HCT116 (cell line): ENCODE measurements at places on chromosomes 3 and 15. TPM values are rescaled to one million over a fixed set of nuclear protein-coding genes. Genes with fewer than 3 reads are reported as not detected.

- H3K4me1 ChIP-seq, result no peaks in the 10 kb centered on the region
- H3K4me3 ChIP-seq, result no peak overlapping the region
- no peak for DNase-seq
- H3K27ac ChIP-seq, result no peak overlapping the region
- peaks cover 12% of the 10 kb centered on the region; the same call in 1 of the 2 replicates for H3K27me3 ChIP-seq
These were observed 517.4 kb upstream of the GOLIM4 start for GRCh38 chr3:168613151-168613550.

- no peaks in the 10 kb centered on the region for H3K36me3 ChIP-seq
- H3K27me3 ChIP-seq, result peaks cover 30% of the 10 kb centered on the region
- no peak overlapping the region for H3K4me3 ChIP-seq
- DNase-seq, result no peak
- no peaks in the 10 kb centered on the region for H3K4me1 ChIP-seq
These were observed 220.8 kb downstream of the MTHFS start for GRCh38 chr15:79675982-79676381.

- peak; percentile 29 for DNase-seq
- H3K27me3 ChIP-seq, result no peaks in the 10 kb centered on the region
- peak overlapping the region; percentile 42 for H3K4me3 ChIP-seq
- no peaks in the 10 kb centered on the region for H3K36me3 ChIP-seq
These were observed 44.0 kb upstream of the MANF start for GRCh38 chr3:51340989-51341636.

- no peak overlapping the region for H3K27ac ChIP-seq
- H3K36me3 ChIP-seq, result no peaks in the 10 kb centered on the region
- DNase-seq, result no peak
- H3K4me3 ChIP-seq, result no peak overlapping the region
- H3K4me1 ChIP-seq, result no peaks in the 10 kb centered on the region
- H3K27me3 ChIP-seq, result peaks cover 7% of the 10 kb centered on the region; the same call in 1 of the 2 replicates
These were observed 50.4 kb upstream of the NEO1 start for GRCh38 chr15:73001840-73002239.

- no peaks in the 10 kb centered on the region for H3K27me3 ChIP-seq
- DNase-seq, result no peak
- H3K27ac ChIP-seq, result no peak overlapping the region
- H3K36me3 ChIP-seq, result no peaks in the 10 kb centered on the region
These were observed 97.2 kb downstream of the DGKG start for GRCh38 chr3:186264608-186265400.

- no peak overlapping the region for H3K4me3 ChIP-seq
- no peaks in the 10 kb centered on the region for H3K27me3 ChIP-seq
- no peaks in the 10 kb centered on the region for H3K4me1 ChIP-seq
- no peaks in the 10 kb centered on the region for H3K36me3 ChIP-seq
- DNase-seq, result no peak
- no peak overlapping the region for H3K27ac ChIP-seq
These were observed 30.7 kb upstream of the CGNL1 start for GRCh38 chr15:57345584-57345983.

- no peak overlapping the region for H3K27ac ChIP-seq
- no peak for DNase-seq
- no peaks in the 10 kb centered on the region for H3K27me3 ChIP-seq
- no peaks in the 10 kb centered on the region for H3K36me3 ChIP-seq
These were observed 69.6 kb downstream of the ATP10A start for GRCh38 chr15:25793354-25794050.

GRCh38 chr3:157930000-157930780 lies 176.0 kb downstream of the SHOX2 start:
- no peaks in the 10 kb centered on the region for H3K27me3 ChIP-seq
- H3K27ac ChIP-seq, result no peak overlapping the region
- H3K4me1 ChIP-seq, result no peaks in the 10 kb centered on the region
- no peak overlapping the region for H3K4me3 ChIP-seq
- no peak for DNase-seq

EPHB1 gene
- 0.86 TPM for total RNA-seq

SLC2A2 gene
- total RNA-seq, result not detected

PP2D1 gene
- not detected for total RNA-seq

B3GNT5 gene
- total RNA-seq, result 25.3 TPM

SPESP1 gene
- total RNA-seq, result not detected

MEGF11 gene
- 2.3 TPM for total RNA-seq
